NCI-H526 (cell line): ENCODE measurements at places on chromosomes 3 and 15.
A peak's percentile ranks its signal among the peaks of the same experiment; 100 is the strongest.

DNA sequence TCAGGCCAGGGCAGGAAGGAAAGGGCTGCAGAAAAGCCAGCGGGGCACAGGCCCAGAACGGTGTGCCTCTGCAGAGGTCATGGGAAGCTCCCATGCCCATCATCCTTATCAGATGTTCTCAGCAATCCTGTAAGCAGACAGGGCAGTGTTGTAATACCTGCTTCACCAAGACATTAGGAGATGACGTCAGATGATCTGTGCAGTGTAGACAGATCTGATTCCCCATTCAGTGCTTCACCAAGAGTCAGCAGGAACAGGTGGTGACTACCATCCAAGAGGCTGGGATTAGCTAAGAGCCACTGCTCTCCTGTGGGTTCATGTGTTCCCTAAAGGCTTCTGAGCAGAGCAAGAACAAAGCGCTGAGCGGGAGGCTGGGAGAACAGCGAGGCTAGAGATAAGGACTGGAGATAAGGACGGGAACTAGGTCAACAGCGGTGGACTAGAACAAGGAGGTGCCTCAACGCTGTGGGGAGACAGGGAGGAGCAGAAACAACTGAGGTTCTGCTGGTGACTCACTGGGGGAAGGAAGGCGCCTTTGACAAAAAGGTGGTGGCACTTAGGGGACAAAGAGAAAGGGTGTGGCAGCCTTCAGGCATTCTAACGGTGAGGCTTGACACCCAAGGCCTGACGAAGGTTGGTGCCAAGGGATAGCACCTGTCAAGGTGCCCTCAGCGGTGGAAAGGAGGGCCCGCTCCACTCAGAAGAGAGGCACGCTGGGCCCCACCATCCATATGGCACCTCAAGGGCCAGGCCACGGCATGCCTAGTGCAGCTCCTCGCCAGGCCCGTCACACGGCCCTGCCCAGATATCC lies 28.4 kb downstream of the CCDC12 start:
- no peak for DNase-seq

DNA sequence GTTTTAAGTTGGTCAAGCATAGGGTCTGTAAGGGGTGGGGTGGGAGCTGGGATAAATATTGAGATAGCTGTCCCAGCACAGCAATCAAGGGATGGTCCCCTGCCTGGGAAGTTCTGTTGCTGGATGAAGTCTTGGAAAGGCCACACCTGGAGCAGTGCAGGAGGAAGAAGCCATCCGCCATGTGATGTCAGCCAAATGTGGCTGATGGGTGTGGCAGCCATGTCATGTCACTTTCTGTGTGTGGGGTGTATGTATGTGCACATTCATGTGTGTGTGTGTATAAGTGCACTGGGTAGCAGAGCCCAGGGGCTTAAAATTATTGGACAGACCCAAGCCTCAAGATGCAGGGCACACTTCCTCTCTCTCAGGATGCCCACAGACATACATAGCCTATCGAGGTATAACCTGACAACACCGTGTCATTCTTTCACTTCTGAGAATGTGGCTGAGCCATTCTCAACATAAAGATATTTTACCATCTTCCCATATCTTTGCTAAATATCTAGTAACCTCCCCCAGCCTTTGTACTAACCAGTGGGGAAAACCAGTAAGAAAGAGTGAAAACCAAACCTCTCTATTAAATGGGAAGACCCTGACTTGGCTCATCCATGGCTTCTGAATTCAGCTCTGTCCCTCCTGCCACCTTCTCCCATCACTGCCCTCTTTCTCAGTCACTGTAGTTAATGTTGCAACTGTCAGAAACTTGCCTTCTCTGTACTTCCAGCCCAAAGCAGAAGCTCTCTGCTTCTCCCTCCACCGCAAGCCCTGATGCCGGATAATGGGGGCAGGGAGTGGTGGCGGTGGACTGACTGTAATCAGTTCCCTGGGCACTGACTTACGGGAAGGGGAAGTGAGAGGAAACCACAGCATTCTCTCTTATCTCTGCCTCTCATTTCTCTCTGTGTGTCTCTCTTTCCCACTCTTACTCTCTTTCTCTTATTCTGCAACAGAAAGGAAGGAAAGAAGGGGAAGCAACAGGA lies 11.2 kb downstream of the TNFSF10 start:
- DNase-seq, result no peak

DNA sequence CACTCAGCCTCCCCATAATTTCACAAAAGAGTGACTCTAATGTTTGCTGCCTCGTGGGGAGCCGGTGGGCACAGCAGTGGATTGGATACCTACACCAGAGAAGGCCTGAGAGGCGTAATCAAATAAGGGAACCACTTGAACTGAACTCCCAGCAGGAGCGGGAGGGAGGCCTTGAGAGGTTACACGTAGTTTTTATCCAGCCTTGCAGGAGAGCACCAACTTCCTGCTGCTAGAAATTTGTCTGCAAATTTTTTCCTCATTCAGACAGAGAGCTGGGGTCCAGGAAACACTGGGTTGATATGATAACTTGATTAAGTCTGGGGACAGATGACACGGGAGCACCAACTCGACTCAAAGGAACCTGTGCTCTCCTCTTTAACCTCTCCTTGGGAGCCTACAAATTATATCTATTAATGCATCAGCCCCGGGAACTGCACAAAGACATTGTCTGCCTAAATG lies 69.8 kb downstream of the HES1 start:
- peak; percentile 93 for DNase-seq

GRCh38 chr3:4149296-4149695 lies 153.9 kb upstream of the SETMAR start:
- DNase-seq, result no peak

DNA sequence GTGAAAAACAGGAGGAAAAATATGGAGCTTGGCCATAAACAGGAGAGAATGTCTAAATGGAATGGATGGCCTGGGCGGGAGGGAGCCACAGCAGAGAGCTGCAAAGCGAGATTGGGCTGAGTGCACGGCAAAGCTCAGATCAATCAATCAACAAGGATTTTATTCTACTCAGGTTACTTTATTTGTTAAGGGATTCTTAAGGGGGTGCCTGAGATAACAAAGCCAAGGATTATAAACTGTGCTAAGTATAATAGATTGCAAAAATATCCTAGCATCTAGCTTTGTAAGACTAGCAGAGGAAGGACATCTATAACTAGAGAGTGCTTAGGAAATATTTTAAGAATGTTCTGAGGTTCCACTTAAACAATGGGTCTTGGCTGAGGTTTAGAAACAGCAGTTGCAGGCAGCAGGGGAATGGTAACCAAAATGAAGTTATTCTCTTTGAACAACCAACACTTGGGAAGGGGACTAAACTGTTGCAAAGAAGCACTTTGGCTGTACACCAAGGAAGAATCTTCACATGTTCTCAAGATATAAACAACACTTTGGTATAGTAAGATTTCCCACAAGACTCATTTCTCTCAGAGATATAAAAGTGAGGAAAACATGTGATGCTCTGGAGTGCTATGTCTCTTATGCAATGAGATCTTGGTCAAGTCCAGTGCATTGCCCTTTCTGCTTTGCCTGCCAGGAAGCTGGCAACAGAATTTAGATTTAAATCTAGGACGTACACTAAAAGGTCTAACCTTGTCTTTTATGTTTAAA lies 35.5 kb downstream of the TMEM212 start:
- DNase-seq, result no peak

DNA sequence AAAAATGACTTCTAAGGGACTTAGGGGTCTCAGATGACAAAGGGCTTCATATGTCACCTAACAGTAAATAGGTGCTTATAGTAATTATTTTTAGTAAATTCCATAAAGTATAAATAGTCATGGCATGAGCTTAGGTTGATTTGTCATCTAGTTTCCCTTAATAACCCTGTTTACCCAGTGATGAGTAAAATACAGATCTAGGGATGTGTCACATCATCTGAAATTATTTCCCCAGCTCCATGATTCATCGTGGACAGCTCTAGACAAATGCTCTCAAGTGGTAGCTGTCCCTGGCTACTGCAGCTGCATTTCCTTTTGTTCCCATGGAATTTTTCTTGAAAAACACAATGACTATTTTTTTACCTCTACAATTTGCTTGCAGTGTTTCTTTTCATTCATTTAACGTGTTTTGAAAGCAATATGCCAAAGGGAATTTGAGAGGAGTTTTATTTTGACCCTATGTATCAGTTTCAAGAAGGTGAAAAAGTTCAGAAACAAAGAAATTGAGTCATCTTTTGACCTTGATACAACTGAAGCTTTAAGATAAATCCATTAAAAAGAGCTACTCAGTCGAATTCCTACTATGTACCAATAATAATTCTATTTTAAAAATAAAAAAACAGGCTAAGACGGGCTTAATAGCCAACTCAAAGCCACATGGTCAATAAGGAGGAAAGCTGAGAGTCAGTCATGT lies 241.6 kb downstream of the KCNMB2 start:
- DNase-seq, result no peak

DNA sequence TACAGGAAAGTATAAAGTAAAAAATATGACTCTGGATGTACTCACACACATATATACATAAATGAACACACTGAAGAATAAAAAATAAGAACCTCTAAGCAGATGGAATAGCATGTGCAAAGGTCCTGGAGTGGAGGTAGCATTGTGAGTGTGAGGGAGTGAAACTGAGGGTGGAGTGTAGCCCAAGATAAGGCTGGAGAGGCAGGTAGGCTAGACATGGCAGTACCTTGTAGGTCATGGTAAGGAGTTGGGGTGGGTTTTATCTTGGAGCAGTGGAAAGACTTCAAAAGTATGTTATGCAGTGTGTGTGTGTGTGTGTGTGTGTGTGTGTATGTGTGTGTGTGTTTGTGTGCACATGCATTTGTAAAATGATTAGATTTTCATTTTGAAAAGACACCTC lies 49.5 kb downstream of the TLNRD1 start:
- no peak for DNase-seq

- no peak for DNase-seq
Measured at GRCh38 chr3:44301746-44302145, 36.8 kb upstream of the TCAIM start.

DNA sequence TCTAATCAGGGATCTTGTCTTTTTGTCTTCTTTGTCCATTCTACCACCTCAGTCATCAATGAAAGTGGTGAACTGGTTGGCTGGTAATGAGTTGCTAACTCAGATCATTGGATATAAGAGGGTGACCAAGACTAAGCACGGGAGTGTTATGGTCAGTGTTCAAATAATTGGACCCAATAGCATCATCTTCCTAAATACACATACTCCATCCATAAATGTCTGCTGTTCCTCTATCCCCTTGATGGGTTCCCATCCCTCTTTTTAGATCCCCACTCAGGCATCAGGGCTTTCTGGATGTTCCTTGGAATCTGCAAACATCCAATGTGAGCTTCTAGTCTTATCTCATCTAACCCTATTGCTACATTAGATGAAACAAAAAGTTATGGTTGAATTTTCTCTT lies 3.5 kb downstream of the SEMA5B start:
- no peak for DNase-seq

- no peak for DNase-seq
Measured at GRCh38 chr3:183532620-183533411, 22.7 kb downstream of the KLHL6 start.

DNA sequence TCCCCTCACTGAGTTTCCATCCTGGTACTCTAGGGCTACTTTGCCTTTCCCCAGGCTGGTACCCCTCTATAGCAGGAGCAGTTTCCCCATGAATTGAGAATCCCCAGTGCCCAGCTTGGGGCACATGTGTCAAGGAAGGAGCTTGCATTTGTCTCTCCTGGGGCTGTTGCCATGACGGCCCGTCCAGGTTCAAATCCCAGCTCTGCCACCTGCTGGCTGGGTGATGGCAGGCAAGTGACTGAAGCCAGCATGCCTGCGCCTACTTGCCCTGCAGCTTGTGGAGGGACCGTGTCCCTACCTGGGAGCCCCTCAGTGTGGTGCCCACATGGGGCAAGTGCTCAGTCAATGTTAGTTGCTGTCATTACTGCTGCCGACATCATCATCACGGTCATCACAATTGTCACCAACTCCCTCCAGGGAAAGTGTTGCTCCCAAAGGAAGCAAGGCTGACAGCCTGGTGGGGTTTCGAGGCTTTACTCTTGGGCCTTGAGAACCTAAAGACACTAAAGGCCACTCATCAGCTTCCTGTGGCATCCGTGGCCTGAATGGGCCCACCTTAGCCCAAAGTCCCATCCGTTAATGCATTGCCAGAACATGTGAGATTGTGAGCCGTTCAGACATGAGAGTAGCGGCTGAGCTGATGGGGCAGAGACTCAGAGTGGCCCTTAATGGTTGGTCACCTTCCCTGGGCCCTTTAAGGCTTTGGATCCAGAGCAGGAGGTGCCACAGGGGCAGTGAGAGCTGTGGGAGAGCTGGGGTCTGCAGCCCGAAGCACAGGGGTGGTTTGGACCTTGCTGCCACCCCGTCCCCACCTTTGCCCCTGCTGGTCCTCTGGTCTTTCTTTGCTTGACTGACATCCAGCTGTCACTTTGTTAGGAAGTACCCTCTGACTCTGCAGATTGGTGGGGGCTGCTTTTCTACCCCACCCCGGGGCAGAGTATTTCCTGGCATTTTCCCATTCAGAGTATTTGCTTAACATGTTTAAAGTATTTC lies 144.4 kb downstream of the DNAJB8 start:
- DNase-seq, result no peak

- peak; percentile 86 for DNase-seq
Measured at GRCh38 chr15:27017168-27017809, 46.3 kb downstream of the GABRG3 start.

DNA sequence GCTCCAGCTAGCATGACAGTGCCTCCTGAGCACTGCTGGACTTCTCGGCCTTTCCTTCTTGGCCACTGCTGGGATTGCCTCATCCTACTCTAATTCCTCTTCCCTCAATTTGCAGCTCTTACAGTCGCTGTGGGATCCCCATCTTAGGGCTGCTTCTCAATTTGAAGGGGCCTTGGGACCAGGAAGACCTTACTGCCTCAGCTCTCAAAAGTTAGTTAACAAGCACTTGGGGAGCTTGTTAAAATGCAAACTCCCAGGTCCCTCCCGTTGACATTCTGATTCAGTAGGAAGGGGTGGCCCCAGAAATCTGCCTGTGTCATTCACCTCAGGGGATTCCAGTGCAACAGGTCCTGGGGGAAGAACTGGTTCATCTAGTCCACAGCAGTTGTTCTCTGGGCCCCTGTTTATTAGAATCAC lies 14.8 kb downstream of the BDH1 start:
- no peak for DNase-seq

- no peak for DNase-seq
Measured at GRCh38 chr15:70308011-70308734, 210.5 kb upstream of the TLE3 start.

GRCh38 chr3:114299421-114299820 lies 5.6 kb downstream of the TIGIT start:
- DNase-seq, result peak; percentile 10

DNA sequence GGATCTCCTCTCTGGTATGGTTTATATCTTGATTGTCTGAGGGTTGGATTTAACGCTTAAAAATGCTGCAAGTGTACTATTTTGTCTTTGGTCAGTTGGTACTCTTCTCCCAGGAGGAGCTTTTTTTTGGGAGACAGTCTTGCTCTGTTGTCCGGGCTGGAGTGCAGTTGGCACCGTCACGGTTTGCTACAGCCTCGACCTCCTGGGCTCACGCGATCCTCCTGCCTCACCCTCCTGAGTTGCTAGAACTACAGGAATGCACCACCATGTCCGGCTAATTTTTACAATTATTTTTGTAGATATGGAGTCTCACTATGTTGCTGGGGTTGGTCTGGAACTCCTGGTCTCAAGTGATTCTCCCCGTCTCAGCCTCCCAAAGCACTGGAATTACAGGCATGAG lies 89.5 kb downstream of the FNDC3B start:
- DNase-seq, result no peak

- DNase-seq, result peak; percentile 4
Measured at GRCh38 chr15:64568765-64569164, 108.4 kb downstream of the ZNF609 start.

GRCh38 chr3:124780356-124780755 lies 50.1 kb downstream of the UMPS start:
- no peak for DNase-seq
